ENCODE measurements at places on chromosomes 7 and 10.

DNA sequence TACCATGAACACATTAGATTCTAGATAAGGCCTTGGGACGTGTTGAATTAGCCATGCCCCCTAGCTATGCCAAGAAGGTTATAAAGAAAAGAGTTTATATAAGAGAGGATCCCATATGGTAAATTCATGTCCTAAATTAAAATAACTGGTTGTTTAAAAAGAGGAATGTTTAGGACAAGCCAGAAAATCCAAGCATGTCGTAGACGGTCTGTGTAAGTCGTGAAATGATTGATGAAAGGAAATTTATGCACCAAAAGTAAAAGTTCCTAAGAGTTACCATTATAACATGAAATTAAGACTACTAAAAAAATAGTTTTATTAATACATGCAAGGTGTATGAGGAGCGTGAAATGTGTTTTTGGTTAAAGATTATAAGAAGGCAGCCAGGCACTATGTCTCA is 624.9 kb downstream of the ARL4A start:
- no peak for DNase-seq

DNA sequence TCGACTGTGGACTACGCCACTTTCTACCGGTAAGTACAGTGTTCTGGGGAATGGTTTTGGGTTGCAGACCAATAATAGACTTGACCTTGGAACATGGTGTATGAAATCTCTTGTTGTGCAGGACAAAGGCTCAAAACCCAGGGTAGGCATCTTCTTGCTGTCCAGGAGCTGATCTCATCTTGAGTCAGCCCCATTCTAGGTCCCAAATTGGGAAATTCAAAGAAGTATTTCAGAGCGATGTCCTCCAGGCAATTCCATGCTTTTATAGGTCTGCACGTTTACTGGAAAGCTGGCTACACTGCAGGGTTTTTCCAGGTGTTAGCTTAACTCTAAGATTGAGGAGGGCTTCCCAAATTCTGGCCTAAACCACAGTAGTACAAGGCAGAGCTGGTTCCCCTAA is 180.7 kb downstream of the BMPER start:
- DNase-seq, result no peak

- DNase-seq, result no peak
Measured at GRCh38 chr7:116101704-116102103, 71.1 kb upstream of the TFEC start.

DNA sequence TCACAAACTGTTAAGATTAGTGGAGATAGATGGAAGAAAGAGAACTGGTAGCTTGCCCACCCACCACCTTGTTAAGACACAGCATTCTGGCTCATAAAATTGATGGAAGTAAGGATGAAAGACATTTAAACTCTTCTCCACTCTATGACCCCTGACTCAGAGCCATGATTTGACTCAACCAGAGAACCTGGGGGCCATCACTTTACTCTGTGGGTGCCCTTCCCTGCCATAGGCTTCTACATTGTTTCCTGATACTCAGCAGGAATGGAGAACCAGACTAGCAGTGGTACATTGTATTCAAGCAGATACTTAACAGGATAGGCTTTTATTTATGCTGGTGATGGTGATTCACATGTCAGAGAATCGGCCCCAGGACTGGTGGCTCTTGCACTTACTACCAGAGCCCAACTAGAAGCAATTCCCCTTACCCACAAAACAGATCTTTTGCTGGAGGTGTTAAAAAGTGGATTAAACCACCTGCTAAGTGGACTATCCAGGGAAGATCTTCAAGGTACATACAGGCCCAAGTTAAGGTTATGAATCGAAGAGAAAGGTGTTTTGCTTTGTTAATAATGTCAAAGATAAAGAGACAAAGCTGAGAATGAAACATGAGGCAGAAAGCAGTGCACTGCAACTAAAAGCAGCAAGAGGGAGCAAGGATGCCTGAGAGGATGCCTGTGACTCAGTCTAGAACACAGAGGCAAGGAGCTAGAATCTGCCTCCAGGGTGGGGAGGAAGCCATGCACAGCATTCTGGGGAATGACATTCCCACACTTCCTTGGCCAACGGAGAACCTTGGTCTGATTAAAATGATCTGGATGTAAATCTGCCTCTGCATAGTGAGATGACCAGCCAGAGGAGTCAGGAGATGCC is 36.0 kb upstream of the GLI3 start:
- no peak for DNase-seq

- DNase-seq, result no peak
Measured at GRCh38 chr10:125151553-125152449, 8.6 kb downstream of the CTBP2 start.

DNA sequence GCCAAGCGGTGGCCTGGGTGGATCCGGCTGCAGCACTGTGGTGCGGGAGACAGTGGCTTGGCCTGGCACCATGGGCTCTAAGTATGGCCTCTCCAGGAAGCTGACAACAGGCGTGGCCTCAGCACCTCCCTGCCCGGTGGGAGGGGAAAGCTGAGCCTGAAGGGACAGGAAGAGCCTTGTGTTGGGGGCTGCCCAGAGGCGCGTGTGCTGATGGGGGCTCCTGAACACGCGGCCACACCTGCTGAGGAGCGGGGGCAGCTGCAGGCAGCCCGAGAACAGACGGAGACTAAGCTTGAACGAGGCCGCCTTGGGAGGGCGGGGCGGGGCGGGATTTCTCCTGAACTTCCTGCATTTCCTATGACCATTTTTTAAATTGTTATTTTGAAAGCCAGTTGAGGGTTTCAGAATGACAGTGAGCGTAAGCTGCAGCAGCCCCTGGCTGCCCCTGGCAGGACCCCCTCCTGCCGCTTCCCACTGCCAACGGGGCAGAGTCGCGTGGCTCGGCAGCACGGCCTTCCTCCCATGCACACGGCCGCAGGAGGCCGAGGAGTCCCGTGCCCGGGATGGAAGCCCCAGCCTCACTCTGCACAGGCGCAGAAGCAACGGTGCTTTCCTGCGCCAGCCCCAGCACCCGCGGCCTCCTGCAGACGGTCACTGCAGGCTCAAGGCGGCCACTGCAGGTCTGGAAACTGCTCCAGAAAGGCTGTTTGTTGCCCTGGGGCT is 43.2 kb downstream of the DPYSL4 start:
- DNase-seq, result peak; percentile 33

- no peak for DNase-seq
Measured at GRCh38 chr10:30013757-30014156, 45.6 kb downstream of the JCAD start.

DNA sequence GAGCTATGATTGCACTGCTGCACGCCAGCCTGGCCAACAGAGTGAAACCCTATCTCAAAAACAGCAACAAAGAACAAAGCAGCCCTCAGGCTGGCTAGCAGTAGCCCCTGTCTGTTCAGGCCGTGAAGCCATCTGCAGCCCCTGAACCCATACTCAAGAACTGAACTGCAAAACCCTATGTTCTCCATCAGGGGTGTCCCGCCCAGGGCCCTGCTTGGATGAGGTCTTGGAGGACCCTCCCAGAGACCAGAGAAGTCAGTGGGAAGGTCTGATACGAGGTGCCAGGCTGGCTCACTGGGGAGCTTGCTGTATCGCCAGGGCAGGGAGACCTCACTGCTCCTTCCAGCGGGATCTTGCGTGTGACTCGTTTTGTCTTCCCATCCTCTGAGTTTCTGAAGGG is 39.3 kb downstream of the RBM17 start:
- no peak for DNase-seq

DNA sequence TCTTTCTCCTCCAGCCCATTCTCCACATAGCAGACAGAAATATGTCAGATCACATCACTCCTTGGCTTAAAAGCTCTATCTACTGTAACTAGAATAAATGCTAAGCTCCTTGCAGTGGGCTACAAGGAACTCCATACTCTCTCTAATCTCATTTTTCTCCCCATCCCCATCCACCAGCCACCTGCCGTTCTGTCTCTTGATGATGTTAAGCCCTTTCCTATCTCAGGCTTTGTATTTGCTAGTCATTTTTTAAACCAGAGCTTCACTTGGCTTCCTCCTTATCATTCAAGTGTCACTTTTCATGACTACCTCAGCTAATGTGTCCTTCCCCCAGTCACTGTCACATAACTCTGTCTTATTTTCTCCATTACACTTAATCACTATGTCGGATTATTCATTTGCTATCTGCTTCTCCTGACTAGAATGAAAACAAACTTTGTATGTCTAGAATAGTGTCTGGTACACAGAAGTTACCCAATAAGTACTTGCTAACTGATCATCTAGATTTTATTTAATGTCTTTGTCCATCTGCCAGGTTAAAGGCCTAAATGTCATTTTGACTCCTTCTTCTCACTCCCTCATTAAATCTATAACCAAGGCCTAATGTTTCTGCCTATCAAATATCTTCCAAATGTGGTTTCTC is 87.2 kb upstream of the RPA3 start:
- no peak for DNase-seq

DNA sequence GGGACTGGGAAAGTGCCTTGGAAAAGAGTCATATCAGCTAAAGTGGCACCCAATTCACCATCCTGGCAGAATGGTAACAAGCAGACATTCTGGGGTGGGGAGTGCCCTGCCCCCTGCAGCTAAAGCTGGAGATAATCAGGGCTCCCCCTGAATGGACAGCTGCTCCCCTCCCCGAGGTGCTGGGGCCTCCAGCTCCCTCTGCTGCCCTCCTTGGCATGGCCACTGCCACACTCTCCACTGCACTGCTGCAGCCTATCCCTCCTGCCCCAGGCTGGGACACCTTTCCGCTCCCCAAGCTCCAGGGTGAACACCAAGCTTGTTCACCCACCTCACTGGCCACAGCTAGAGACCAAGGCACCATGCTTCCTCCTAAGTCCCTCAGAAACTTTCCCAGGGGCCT is 9.8 kb upstream of the PARD3 start:
- DNase-seq, result no peak

- no peak for DNase-seq
Measured at GRCh38 chr10:3538656-3539531, 246.1 kb downstream of the KLF6 start.

- no peak for DNase-seq
Measured at GRCh38 chr7:155194382-155195140, 103.1 kb upstream of the INSIG1 start.

- DNase-seq, result no peak
Measured at GRCh38 chr10:49279015-49279880, 19.7 kb upstream of the C10orf71 start.

GRCh38 chr10:6202098-6202683 is 541 bp upstream of the PFKFB3 start:
- DNase-seq, result no peak

- DNase-seq, result no peak
Measured at GRCh38 chr10:68572151-68572550, 12.0 kb downstream of the TET1 start.

- DNase-seq, result no peak
Measured at GRCh38 chr10:14611968-14612693, 162.6 kb downstream of the FAM107B start.

Data from GM12864 (cell line).